Epithelial cell of alveolus of lung (primary cell): ENCODE measurements at places on chromosomes 5 and 9. TPM values are rescaled to one million over a fixed set of nuclear protein-coding genes. Genes with fewer than 3 reads are reported as not detected.

CCL27 gene
- 0.39 TPM in 1 of 2 replicates, not detected in the other for total RNA-seq

PCDHGA3 gene
- total RNA-seq: 0.65 and 0.72 TPM in 2 replicates

C5orf15 gene
- total RNA-seq: 69.8 and 84.6 TPM in 2 replicates

MYORG gene
- 1.3 and 2.1 TPM in 2 replicates for total RNA-seq

SIGMAR1 gene
- total RNA-seq: 99.2 and 152 TPM in 2 replicates

NMUR2 gene
- total RNA-seq: 0.24 TPM in 1 of 2 replicates, not detected in the other

ALDOB gene
- not detected in 2 replicates for total RNA-seq

GOLGA2 gene
- 77.1 and 120 TPM in 2 replicates for total RNA-seq

FGFR4 gene
- 7.2 and 198 TPM in 2 replicates for total RNA-seq

TAS2R1 gene
- total RNA-seq: not detected in 2 replicates

SHOC1 gene
- total RNA-seq: not detected in 2 replicates

FKTN gene
- total RNA-seq: 9.8 and 15.3 TPM in 2 replicates

DNAH5 gene
- total RNA-seq: 1.3 and 1.7 TPM in 2 replicates

MEF2C gene
- total RNA-seq: 4.5 and 8.2 TPM in 2 replicates

TCF7 gene
- 0.32 and 3.2 TPM in 2 replicates for total RNA-seq

MSMP gene
- total RNA-seq: not detected in 2 replicates

HEMGN gene
- not detected in 2 replicates for total RNA-seq

UBE2QL1 gene
- total RNA-seq: not detected in 2 replicates

MCTP1 gene
- 4.1 TPM in 1 of 2 replicates, not detected in the other for total RNA-seq

IFNB1 gene
- not detected in 2 replicates for total RNA-seq

FRMD3 gene
- total RNA-seq: 0.13 and 1.3 TPM in 2 replicates
